ENCODE measurements at places on chromosomes 6 and 20.

DNA sequence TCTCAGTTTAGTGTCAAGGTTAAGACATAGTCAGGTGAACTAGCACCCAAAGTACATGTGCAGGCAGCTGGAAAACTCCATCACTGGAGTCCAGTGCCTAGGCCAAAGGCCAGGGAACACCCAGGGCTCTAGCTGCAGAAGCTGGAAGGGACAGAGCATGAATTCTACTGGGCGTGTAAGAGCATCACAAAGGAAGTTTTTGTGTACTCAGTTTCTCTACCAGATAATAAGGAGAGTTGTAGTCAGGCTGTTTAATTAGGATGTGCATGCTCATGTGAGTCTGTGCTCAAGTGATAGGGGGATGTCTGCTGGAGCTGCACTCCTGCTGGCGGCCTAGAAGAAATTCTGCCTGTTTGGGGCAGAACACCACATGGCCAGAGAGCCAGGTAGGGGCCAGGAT lies 8.1 kb downstream of the L3MBTL1 start:
- no peak for DNase-seq

- no peak for DNase-seq
These were observed 577.8 kb downstream of the MAFB start for GRCh38 chr20:40111282-40111681.

- DNase-seq = no peak
These were observed 103.8 kb upstream of the GLP1R start for GRCh38 chr6:38944655-38945279.

DNA sequence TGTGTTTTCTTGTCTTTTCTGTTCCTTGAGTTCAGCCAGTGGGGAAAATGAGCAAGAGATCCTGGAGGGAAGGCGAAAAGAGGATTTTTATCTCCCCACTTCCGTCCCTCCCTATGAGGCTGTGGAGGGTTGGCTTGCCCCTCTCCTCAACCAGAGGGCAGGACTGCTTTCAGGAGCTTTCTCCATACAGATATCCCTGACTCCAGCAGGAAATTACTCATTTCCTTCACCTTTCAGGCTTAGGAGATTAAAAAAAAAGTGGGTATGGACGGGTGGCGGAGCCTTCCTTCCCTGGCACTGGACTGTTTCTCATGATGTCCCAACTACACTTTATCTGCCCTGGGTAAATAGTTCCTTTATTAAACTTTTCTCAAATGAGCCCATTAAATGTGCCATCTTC lies 241.2 kb downstream of the FRK start:
- no peak for DNase-seq

DNA sequence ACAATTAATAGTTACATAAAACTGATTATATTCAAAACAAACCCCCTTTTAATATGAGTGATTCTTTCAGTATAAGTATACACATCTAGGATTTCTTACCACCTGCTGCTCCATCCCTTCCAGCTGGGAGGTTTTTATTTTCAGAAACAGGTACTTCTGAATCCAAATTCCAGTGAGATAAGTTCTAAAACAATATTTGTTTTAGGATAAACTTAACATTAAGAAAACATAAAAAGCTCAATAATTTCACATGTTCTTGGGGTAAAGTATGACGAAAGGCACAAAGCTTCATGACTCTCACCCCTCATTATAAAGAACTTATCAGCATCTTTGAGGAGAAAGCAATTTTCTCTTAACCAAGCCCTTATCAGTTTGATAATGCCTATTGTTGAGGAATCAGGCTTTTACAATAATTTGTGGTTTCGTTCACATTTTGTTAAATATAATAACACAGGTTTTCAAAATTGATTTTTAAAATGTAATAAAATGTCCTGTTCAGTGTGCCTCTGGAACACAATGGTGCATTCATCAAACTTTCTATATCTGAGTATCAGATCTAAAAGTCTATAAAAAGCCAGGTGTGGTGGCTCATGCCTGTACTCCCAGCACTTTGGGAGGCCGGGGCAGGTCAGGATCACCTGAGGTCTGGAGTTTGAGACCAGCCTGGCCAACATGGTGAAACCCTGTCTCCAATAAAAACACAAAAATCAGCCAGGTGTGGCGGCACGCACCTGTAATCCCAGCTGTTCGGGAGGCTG lies 4.3 kb downstream of the FAM217A start:
- no peak for DNase-seq
